LHCN-M2 (cell line): ENCODE measurements at places on chromosomes 1 and 21. TPM values are rescaled to one million over a fixed set of nuclear protein-coding genes. Genes with fewer than 3 reads are reported as not detected.

DNA sequence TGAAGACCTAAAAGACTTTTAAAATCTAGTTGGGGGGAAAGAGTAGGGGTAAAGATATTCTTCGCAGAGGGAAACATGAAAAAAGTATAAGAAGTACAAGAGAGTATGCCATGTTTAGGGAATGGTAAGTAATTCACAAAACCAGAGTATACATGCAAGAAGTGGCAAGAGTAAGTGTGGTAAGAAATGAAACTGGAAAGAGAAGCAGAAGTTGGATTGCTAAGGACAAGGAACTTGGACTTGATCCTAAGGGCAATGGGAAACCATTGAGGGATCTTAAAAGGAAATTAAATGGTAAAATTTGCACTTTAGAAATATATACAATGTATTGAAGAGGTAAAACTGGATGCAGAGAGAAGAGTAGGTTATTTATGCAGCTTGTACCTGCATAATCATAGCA lies 9.2 kb upstream of the ZNF644 start:
- no peak for DNase-seq

RAB25 gene
- not detected in 2 replicates for total RNA-seq

DNA sequence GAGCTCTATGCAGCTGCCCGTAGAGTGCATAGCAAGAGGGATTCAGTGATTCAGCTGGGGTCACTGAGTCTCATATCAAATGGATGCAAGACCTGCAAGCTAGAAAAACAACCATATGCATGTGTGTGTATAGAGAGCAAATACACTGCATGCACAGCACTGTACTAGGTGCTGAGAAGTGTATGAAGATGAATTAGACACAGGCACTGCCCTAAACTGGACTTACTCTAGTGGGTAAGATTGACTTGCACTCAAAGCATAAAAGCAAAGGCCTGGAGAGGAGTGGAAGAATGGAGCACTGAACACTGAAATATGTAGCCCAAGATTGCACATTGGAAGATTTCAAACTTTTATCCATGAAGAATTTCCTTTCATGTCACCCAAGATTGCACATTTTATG lies 5.5 kb upstream of the GBP1 start:
- DNase-seq, result peak; percentile 40

GRCh38 chr1:18038051-18038450 lies 69.5 kb upstream of the IGSF21 start:
- no peak for DNase-seq

DNA sequence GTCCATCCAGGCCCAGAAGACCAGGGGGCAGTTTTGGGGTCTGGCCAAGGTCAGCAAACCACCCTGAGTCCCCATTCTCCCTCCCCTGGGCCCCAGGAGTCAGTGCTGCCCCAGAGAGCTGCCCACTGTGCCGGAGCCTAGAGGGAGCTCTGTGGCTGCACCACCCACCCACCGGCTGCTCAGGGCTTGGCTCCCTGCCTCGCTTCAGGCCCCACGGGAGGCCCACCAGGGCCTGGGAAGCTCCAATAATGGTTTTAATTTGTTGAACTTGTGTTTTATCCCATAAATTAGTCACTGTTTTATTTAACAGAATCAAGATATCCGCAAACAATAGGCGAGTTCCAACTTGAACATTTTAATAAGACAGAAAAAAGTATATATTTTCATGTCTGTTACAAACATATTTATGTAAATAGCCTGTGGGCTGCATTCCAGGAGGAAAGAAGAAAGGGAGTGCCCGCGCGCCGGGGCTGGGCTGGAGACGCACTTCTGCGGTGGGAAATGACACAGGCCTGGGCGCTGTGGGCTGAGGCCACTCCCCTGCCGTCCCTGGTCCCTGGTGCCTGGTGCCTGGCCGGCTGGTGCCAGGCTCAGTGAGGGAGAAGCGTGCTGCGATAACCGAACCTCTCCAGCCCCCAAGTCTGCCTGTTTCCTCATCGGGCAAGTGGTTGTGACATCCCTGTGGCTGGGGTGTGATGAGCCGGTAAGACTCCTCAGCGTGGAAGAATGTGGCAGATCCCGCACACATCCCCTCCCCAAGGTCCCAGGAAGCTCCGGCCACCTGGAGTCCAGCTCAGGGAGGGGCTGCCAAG lies 160.5 kb downstream of the PEX14 start:
- DNase-seq, result peak; percentile 41

ILDR2 gene
- 0.45 and 0.69 TPM in 2 replicates for total RNA-seq

DNA sequence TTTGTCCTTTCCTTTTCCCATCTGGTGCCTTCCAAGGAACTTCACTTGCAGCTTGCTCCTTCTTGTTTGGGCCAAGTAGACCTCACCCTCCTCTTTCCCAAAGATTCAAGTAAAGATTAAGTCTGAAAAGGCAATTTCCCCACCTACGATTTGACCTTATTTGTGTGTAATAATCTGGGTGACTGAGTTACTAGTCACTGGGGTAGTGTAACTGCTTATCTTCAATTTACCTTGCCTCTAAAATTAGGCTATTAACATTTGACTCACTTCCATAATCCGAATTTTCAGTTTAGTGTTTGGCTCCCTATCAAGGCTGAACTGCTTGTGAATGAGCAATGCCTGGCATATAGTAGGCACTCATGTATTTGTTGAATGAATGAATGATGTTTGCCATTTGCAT lies 59.6 kb downstream of the PLA2G4A start:
- DNase-seq, result no peak

- DNase-seq, result no peak
These were observed 250.2 kb downstream of the NPHP4 start for GRCh38 chr1:5742032-5742431.

OPRD1 gene
- 0.23 and 0.32 TPM in 2 replicates for total RNA-seq

DMRTA2 gene
- total RNA-seq, result not detected in 2 replicates

DNA sequence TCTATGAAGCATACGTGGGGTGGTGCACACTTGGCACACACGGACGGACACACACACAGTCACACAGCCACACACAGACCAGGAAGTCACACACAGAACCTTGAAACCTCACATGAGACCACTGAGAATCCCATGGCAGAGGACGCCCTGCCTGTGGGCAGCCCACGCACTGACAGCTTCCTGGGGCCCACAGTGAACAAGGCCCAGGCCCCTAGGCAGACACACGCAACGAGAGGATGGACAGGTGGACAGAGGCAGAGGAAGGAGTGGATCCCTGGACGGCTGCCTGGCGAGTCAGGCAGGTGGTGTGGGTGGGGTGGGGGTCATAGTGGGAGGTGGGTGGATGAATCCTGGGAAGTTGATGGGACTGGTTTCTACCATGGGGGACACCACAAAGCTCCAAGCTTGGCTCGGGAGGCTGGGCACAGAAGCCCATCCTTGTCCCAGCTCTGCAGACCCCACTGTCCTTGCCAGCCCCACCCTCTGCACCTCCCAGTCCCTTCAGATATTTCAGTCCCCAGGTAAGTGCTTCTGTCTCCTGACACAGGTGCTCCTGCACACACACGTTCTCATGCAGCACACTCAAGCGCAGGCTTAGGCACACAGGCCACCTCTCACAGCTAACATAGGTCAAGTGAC lies 49.1 kb downstream of the WNT9A start:
- DNase-seq, result no peak

DNAI4 gene
- total RNA-seq, result 2.4 and 3.6 TPM in 2 replicates

CELA3A gene
- total RNA-seq, result not detected in 2 replicates

DNA sequence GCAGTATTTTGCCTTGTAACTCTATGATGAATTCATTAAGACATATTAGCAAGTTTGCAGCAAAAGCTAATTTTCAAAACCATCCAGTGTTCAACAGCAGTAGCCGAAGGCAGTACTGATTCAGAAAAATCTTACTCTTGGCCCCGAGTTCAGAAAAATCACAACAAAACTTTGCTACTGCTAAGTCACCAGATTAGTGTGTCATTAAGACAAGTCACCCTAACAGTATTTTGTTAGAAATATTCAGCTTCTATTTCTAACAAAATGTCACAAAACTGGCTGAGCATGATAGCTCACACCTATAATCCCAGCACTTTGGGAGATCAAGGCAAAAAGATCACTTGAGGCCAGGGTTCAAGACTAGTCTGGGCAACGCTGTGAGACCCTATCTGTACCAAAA lies 8.2 kb downstream of the GTF2B start:
- no peak for DNase-seq

GRCh38 chr1:187013582-187014200 lies 184.9 kb downstream of the PLA2G4A start:
- DNase-seq, result no peak

GRCh38 chr1:217135987-217136894 lies 413.0 kb upstream of the ESRRG start:
- DNase-seq, result no peak

- DNase-seq, result no peak
These were observed 38.5 kb downstream of the PYHIN1 start for GRCh38 chr1:158969855-158970254.

DNA sequence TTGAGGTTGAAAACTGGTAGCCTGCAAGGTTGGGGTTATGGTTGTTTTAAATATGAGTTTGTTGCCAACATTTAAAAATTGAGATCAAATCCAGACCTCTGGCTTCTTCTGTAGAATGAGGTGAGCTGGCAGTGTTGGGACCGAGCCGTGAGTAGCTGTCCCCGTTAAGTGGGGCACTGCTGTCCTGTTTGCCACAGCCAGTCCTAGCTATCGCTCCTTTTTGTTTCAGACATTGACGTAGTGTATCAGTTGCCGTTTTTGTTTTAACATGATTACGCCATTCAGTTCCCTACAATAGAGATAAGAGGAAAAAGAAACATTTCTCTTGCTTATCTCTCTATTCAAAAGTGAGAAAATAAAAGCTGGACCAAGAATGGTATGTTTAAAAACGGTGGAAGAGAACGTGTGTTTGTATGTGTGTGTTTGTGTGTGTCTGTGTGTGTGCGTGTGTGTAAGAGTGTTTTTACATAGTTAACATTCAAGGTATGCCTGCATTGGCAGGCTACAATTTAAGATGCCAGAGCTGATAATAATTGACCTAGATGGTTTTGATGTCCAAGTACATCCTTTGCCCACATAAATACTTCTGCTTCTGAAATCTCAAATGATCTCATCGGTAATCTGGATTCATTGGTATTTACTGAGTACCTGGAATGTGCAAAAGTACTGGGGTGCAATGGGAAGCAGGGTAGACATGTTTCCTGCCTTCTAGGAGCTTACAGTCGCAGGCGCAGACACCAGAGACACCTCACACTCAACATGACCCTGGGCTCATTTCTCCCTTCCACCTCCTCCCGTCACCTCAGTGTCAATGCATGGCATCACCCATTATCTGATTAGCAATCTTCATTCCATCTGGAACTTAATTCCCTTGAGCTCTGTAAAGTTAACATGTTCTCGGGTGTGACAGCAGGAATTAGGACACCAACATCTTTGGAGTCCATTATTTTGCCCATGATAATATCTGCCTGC lies 65.8 kb downstream of the HUNK start:
- no peak for DNase-seq

DNA sequence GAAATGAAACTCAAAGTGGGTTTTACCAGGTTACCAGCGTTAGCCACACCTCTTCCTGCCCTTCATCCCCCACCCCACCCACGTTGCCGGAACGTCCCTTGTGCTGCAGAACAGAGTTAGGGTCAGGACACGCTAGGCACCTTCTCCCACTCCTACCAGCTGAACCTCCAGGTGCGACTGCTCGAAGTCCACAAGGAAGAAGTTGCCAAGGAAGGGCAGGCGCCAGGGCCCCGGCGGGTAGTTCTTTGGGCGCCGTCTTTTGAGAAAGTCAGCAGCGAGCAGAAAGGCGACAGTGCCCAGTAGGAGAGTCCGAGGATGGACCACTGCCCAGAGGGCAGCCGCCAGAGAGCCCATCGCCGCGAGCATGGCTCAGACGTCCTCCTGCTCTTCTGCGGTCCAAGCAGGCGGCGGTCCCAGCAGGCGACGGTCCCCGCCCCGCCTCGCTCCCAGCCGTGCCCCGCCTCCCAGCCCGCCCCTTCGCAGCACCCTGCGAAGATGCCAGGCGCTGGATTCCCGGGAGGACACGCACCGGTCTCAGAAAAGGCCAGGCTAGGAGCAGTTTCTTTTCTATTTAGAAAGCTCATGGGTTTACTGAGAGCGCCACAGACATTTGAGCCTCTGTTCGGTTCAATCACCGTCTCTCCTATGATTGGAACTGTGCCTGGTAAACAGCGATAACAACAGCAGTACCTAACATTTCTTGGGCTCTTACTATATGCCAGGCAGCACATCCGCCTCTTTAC lies at the start of gene CYP2J2:
Gene CYP2J2, minus strand, starts transcription at position 393 of the 743 bp plus-strand sequence. Its CDS starts 27 bp downstream, at position 366.
- peak; percentile 8 for DNase-seq

SPAG17 gene
- not detected in 2 replicates for total RNA-seq

- DNase-seq, result peak; percentile 30
These were observed 8.4 kb upstream of the PEX19 start for GRCh38 chr1:160293020-160293968.
